ENCODE measurements at places on chromosomes 1 and 21. TPM values are rescaled to one million over a fixed set of nuclear protein-coding genes. Genes with fewer than 3 reads are reported as not detected.

The AXDND1 gene
- not detected for total RNA-seq

The FCRL5 gene
- not detected for total RNA-seq

The PIGK gene
- 22.9 TPM for total RNA-seq

The FAM78B gene
- total RNA-seq = 0.12 TPM

The CREB3L4 gene
- 14.1 TPM for total RNA-seq

The IL20 gene
- not detected for total RNA-seq

The ACTL8 gene
- 1.2 TPM for total RNA-seq

The KRTAP19-1 gene
- not detected for total RNA-seq

The RBP7 gene
- total RNA-seq = not detected

The LAD1 gene
- 8.6 TPM for total RNA-seq

The OSCP1 gene
- total RNA-seq = 9.2 TPM

The SLC16A4 gene
- total RNA-seq = 11.6 TPM

The LACTBL1 gene
- total RNA-seq = not detected

The SERTAD4 gene
- 1.9 TPM for total RNA-seq

The UFC1 gene
- total RNA-seq = 81.6 TPM

The ZNF697 gene
- total RNA-seq = 8.2 TPM

The INSRR gene
- not detected for total RNA-seq

The TEX38 gene
- not detected for total RNA-seq

Measured in pericardium fibroblast (primary cell).